ENCODE measurements at places on chromosomes 1 and 21.

DNA sequence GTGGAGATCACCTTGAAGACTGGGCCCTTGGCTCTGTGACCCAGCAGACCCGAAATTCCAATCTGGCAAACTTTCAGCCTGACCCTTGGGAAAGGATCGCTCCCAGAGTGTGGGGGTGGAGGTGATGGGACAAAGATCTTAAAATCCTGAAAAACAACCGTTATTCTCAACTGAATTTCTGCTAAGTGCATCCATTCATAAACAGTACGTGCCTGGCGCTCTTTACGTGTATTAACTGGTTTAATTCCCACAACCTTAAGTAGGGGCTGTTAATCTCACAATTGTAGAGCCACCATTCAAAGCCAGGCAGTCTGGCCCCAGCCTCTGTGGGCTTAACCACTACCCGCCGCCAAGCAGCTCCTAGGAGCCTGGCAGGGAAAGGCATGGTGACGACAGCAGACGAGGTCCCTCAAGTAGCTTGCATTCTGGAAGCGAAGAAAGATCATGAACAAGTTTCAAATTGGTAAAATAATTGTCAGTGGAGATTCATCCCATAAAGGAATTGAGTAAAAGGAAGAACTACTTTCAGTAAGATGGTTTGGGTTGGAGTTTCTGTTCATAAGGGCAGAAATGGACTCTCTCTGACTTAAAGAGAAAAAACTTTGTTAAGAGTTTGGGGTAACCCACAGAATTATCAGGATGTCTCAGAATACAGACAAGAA lies 11.4 kb upstream of the RGS16 start:
- DNase-seq: peak; percentile 77

DNA sequence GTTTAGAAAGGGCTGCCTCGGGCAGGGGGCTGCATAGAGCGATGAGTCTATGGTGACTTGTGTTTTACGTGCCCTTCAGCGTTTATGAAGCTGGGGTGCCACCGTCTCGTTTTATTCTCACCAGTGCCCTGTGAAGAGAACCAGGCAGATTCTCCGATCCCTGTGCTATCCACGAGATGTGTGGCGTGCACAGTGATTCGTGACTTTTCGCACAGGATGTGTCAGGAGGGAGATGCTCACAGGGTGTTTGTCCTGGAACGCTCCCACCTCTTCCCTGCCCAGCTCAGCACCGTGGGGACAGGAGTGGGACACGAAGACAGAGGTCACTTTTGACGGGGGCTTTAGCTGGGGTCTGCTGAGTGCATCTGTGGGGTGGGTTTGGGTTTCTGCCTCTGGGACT lies 54.9 kb upstream of the AJAP1 start:
- no peak for DNase-seq

DNA sequence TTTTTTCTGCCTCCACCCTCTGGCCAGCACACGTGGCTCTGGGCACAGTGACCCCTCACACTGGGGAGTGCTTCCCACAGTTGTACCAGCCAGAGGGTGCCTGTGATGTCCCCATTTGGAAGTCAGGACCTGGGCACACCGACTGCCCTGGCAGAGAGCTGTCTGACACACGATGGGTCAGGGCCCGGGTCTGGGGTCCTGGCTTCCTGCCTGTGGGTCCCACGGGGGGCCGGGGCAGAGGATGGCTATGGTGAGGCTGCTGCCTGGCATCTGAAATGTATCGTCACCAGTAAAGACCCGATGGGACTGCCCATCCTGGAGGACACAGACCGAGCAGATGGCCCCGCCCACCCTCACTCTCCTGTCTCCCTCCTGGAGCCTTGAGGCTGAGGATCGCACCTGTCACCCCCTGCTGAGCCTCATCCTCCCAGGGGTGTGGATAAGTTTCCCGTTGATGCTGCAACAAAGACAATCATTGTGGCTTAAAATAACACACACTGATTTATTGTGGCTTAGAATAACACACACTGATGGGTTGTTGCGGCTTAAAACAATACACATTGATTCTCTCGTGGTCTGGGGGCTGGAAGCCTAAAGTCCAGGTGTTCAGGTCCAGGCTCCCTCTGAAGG lies 88.8 kb upstream of the TTC34 start:
- DNase-seq: no peak

- no peak for DNase-seq
These were observed 96.0 kb upstream of the DUSP10 start for GRCh38 chr1:221837896-221838295.

DNA sequence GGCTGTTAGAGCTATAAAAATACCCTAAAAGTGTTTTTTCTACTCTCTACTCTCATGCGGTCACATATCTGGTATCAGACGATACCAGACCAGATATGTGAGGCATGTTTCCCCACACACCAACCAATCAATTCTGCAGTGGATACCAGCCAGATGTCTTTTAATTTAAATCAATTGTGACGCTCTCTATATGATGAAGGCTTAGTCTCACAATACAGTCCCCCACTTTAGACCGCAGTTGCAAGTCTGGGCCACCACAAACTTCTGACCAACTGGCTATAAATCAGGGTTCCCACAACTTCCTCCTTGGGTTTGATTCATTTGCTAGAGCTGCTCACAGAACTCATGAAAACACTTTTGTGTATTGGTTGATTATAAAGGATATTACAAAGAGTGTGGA lies 586.1 kb upstream of the ZP4 start:
- no peak for DNase-seq

GRCh38 chr1:84611796-84612195 lies 37.6 kb upstream of the CTBS start:
- DNase-seq: peak; percentile 43

GRCh38 chr1:27130798-27131197 lies 24.1 kb downstream of the SLC9A1 start:
- no peak for DNase-seq

GRCh38 chr1:57124768-57125446 lies 159.1 kb upstream of the C8B start:
- peak; percentile 78 for DNase-seq

GRCh38 chr1:12456979-12457378 lies 161.0 kb downstream of the DHRS3 start:
- DNase-seq: peak; percentile 88

- DNase-seq: no peak
These were observed 52.2 kb downstream of the GREM2 start for GRCh38 chr1:240559781-240560180.

DNA sequence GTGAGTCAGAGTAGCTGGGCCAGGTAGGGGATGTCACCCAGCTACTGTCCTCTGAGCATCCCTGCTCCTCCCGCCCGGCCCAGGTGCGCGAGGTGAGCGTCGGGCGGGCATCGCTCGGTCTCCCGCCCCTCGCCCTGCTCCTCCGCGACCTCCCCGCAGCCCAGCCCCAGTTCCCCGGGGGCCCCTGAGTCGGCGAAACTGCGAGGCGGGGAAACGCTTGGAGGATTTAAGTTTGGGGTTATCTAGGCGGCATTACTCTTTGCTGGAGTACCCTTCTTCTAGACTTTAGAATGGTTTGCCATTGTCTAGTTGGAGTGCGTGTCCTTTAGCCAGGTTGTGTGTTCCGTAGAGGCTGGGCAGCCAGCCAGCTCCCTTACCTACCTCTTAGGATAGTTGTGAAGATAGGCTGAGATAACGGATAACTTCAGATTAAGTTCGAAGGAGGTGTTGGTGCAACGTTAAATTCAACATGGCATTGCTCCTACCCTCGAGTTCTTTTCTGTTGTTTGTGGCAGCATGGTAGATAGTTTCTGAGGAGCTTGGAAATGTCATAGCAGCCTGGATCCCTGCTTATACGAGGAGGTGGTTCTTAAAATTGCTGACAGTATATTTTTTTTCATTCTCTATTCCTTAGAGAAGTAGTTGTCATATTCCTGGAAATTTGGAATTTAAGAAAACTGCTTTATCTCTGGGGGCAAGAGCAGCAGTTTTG lies 697 bp downstream of the AGO3 start:
- DNase-seq: peak; percentile 43

DNA sequence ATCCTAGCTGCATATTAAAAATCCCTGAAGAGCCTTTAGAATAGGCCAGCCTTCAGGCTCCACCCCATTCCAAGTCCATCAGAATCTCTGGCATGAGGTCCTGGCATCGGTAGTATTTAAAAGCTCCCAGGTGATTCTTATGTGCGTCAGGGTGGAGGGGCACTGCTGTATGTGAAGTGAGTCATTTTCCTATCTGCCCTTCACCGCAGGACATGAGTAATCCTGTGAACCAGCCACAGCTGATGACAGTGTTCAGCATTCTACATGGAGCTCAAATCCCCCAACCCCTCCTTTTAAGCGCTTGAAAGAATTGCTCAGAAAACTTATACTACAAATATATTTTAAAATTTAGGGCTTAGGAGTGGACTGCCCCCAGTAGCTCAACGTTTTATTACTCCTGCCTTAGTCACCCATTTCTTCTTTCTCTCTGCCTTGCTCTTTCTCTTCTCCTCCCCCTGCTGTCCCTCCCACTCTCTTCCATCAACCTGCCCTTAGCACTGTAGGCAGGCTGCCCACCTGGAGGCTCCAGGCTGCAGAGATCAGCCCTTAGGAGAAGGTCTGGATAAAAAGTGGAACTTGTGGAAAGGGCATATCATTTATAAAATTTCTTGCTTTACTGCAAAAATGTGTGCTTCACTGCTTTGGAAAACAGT lies 73.8 kb upstream of the ZNF281 start:
- peak; percentile 97 for DNase-seq

DNA sequence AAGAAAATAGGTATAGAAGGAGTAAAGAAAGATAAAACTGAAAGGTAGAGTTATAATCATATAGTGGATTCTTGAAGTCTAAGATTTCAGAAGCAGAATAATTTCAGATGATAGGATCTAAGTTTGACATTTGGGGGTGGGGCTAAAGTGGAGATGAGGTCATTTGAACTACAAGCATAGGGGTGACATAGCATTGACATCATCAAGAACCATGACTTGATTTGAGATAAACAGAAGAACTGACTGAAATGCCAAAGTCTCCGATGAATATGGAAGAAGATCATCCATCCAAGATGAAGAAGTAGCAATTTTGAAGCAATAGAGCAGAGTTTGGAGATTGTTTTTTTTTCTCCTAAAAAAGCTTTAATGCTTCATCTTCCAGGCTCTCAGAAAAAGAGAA lies 122.3 kb downstream of the MACF1 start:
- no peak for DNase-seq

- no peak for DNase-seq
These were observed 19.6 kb downstream of the CCDC18 start for GRCh38 chr1:93200086-93200620.

DNA sequence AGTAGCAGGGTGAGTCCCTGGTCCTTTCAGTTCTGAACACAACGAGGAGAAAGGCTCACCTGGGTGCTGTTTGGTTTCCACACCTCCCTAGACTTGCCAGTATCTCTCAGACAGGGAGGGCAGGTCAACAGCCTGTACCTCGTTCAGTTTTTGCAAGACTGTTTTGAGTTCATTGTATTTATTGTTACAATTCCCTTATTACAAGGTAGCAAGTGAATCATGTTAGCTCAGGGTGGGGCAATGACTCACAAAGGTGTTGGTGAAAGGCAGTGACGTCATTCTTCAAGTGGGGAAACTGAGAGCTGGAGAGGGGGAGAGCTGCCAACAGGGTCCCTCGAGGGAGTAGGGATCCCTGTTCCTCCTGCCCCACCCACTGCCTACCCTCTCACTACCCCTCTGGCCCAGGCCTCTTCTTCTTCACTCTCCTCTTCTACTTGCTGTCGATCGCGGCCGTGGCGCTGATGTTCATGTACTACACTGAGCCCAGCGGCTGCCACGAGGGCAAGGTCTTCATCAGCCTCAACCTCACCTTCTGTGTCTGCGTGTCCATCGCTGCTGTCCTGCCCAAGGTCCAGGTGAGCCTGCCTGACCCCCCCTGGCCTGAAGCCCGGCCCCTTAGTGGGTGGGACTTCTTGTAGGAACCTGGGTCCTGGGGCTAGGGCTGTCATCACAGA lies 13.4 kb downstream of the SERINC2 start:
- no peak for DNase-seq

DNA sequence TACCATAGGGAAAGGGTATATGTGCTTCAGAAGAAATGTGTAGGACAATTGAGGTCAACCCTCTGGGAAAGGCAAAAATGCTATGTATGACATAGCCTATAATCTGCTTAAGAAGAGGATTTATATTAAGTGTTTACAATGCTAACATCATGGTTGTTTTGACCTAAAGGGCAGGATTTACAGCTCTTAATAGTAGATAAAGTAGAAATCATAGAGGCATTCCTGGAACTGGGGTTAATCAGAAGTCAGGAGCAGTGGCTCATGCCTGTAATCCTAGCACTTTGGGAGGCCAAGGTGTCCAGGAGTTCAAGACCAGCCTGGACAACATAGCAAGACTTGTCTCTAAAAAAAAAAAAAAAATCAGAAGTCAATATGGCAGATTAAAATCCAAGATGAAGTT lies 8.7 kb upstream of the RPL11 start:
- no peak for DNase-seq

DNA sequence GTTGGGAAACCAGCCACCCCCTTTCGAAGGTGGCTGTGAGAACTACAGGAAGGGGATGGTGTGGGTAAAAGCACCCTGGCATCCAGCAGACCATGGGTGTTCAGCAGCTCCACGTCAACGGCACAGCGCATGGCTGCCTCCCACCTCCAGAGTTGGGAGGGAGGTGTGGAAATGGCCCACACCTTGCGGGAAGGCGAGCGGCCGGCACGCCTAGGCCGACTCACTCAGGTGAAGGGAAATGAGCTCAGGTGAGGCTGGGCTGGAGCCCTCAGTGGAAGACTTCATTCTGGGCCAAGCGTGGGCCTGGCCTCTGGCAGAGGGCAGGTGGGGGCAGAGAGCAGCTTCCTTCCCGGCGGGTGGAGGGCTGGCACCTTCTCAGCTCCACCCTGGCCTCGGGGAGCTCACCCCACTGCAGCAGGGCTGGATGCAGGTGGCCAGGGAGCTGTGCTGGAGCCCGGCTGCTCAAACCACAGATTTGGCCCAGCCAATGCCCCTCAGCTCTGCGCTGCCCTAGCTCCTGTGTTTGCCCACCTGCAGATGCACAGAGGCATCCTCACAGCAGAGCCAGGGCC lies 24.8 kb upstream of the ALDH4A1 start:
- no peak for DNase-seq

GRCh38 chr1:151145304-151146071 lies 943 bp downstream of the SEMA6C start:
- peak; percentile 47 for DNase-seq

DNA sequence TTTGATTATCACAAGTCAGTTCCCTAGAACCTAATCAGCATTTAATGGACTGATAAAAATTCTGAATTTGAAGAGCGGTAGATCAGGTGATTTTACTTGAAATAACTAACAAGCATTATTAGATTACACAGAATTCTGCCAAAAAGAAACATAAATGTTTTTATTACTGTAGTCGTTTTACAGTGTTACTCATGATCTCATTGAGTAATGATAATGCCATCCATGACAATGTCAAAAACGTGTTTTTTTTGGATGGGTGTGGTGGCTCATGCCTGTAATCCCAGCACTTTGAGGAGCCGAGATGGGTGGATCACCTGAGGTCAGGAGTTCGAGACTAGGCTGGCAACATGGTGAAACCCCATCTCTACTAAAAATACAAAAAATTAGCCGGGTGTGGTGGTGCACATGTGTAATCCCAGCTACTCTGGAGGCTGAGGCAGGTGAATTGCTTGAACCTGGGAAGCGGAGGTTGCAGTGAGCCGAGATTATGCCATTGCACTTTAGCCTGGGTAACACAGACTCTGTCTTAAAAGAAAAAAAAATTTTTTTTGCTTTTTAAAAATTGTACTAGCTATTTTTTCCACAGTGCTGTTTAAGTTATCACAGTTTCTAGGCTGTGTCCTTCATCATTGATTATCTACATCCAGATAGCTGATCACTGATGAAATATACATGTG lies 56.6 kb downstream of the LAMC1 start:
- DNase-seq: no peak

- DNase-seq: peak; percentile 55
These were observed 281.2 kb downstream of the RRAGC start for GRCh38 chr1:38578271-38578951.
